ENCODE measurements at places on chromosomes 2 and 18.

- no peak for DNase-seq
These were observed 25.6 kb downstream of the GPR155 start for GRCh38 chr2:174461221-174461620.

DNA sequence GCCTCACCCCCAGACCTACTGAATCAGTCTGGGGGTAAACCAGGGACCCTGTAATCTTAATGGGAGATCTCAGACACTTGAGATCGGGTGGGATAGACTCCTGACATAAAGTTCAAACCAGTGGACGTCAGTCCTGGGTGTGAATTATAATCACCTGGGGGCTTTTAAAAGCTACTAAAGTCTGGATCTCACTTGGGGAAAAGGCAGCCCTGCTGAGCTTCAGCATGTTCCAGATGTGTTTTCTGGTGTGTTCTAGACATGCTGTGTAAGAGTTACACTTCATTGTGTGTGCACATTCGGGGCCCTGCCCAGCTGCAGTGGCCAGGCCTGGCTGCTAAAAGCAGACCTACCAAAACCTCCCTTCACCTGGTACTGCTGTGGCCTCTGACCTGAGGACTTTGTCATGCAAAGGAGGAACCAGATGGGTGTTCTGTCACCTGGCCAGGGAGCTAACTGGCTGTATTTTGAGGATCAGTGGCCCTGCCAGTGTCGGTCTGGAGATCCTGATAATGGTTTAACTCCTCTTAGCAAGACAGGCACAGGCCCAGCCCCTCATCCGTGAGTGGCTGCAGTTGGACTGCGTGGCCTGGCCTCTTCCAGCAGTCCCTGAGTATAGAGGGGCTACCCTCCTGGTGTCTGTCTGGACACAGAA, 10.6 kb downstream of the RRM2 start:
- DNase-seq, result no peak

GRCh38 chr2:59594671-59595222, 958.7 kb downstream of the BCL11A start:
- DNase-seq, result no peak

GRCh38 chr2:54803783-54804751, 80.6 kb downstream of the EML6 start:
- DNase-seq, result peak; percentile 30

GRCh38 chr2:38591152-38591551, 11.6 kb downstream of the HNRNPLL start:
- DNase-seq, result no peak

DNA sequence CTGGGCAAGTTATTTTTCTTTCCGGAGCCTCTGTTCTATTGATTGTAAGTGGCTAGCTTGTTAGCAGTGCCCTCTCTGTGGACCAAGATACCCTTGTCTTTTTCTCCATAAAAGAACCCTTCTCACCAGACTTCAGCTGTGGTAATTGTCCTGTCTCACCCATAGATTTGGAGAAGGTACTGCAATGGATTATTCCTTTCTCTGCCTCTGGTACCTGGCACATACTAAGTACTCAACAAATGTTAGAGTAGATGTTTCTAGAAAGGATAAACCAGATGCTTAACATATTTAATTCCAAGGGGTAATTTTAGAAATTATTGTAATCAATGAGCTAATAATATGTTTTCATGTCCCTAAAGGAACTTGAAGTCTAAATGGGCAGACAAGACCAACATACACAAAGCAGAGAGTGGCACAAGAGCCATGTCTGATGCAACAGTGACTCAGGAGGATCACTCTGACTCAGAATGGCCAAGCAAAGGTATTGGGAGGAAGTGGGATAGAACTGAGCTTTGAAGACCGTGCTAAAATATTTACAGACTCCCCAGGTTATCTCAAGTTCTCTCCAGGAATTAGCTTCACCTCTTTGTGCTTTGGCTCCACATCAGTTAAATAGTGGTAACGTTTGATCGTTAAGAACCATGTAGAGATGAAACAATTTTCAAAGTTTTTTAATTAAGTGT, 129.7 kb upstream of the OSR1 start:
- peak; percentile 82 for DNase-seq

DNA sequence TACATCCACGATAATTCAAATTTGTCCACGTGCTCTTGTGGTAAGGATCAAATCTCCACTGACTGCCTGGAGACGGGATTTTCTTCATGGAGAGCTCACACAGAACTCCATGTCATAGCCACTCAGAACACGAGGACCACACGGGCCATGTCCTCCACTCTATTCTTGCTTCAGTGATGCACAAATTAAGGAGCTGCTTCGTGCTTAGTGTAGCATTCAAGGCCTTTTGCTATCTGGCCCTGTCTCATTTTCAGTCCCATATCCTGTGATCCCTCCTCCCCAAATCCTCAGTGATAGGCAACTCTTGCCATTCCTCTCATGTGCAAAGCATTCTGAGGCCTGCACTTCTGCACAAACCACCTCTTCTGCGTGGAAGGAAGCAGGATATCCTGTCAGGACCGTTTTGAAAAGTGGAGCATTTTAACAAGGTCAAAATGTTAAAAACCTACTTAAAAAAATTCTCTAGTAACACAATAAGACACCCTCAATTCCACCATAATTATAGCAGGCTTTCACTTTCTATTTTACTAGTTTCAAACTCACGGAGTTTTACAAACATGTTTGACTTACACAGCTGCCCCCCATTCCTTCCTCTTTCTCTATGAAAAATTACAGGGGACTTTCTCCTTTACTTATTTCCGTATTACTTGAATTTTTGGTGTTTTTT, 35.2 kb downstream of the ST3GAL5 start:
- no peak for DNase-seq

DNA sequence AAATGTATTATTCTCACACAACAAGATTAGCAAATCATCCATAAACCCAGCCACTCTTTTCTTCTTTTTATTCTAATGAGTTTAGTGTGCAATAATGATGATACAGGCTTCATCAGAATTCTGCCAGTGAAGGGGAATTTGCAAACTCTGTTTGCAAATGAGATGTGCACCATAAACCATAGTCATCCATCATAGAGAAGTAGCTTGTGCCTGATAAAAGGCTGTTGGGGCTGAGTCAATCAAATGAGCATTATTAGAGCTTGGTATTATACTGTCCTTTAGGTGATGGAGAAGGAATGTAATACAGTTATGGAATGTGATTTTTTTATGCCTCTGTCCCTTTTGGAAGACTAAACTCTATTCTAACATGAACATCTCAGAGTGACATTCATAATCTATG, 101.8 kb downstream of the DCC start:
- DNase-seq, result no peak

DNA sequence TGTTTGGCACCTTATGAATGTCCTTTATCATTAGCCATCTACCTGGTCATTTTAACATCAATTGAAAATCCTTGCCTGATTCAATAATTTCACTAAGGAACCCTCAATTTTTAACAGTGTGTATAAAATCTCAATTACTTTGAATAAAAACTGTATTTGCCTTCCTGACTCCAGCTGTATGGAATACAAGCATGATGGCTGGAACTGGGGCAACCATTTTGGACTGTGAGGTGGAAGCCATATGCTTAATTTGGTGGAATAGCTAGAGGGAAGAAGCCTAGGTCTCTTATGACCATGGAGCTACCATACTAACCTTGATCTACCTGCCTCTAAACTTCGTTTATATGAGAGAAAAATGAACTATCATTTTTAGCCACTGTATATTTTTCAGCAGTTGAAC, 12.5 kb upstream of the RTN4 start:
- no peak for DNase-seq

GRCh38 chr2:203934041-203934492, 2.5 kb upstream of the ICOS start:
- DNase-seq, result no peak

DNA sequence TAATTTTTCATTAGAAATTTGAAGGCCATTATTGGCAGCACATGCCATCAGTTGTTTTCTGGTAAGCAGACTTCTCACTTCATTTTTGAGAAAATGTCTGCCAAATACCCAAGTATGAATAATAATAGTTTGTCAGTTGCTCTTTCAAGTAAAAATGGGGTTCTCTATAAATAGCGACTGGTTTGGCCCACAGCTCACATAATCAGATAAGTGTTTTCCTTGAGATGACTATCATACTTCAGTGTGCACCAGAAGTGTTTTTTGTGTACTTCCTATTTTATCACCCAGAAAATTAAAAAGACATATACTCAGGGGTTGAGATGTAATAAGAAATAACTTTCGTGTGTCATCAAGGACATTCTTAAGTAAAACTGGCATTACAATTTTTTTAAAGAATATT, 147.1 kb downstream of the PHLPP1 start:
- no peak for DNase-seq

GRCh38 chr2:172922306-172922705, 153.3 kb upstream of the MAP3K20 start:
- DNase-seq, result no peak

GRCh38 chr2:218079943-218080913, 11.2 kb downstream of the RUFY4 start:
- no peak for DNase-seq

DNA sequence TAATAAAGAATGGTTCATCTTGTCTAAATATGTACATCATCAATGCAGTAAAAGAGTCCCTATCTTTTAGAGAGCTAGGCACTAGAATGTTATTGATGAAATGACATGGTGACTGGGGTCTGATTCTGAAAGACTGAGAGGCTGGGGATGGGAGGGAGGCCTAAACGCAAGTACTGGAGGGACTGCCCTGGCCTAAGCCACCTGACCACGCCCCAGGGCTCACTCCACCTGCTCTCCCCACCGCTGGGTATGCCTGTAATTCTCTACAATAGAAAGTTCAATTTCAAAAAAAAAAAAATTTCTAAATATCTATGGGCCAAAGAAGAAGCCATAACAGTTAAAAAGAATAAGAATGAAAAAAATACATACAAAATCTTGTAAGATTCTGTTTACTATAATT, 194.0 kb downstream of the HDAC4 start:
- no peak for DNase-seq

GRCh38 chr2:25286025-25286400, 55.7 kb downstream of the DNMT3A start:
- no peak for DNase-seq

GRCh38 chr2:12236136-12236844, 480.4 kb upstream of the TRIB2 start:
- DNase-seq, result peak; percentile 57

- no peak for DNase-seq
These were observed 174.9 kb downstream of the EPHA4 start for GRCh38 chr2:221397187-221397586.

DNA sequence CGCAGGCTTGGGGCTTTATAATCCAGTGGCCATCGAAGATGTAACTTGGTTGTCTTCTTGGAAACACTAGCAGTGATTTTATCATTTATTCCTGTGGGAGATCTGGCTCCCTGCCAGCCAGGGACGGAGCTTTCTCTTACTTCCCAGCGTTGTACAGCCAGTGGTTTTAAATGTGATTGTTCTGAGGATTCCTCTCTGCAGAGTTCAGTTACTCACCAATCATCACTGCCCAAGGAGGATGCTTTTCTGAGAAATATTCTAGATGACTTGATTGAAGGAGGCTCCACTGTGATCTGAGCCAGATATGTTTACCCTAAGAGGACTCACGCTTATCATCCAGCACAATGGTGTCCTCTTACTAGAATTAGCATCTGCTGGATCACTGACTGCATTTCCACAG, 744.3 kb downstream of the RNF144A start:
- DNase-seq, result no peak

- no peak for DNase-seq
These were observed 136.0 kb upstream of the SIX2 start for GRCh38 chr2:45145073-45145899.

DNA sequence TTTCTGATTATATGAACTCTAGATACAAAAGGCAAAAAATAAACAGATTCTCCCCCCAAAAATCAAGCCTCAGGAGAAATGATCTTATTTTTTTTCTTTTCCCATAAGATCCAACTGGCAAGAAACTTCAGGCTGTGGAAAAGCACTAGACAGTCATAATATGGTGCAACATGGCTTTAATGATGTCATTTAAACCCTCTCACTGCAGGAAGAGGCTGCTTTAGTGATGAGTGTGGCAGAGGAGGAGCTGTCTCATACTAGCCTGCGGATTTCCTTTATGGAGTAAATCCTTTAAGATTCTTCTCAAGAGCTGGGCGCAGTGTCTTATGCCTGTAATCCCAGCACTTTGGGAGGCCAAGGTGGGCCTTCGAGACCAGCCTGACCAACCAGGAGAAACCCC, 83.3 kb upstream of the CD28 start:
- DNase-seq, result peak; percentile 96

- peak; percentile 85 for DNase-seq
These were observed 121.8 kb downstream of the MAIP1 start for GRCh38 chr2:200077210-200077650.

- DNase-seq, result no peak
These were observed at the start of gene IHH for GRCh38 chr2:219060821-219061791. Gene IHH, minus strand, starts transcription at chr2:219060921. Its CDS starts 454 bp downstream, at chr2:219060467.

DNA sequence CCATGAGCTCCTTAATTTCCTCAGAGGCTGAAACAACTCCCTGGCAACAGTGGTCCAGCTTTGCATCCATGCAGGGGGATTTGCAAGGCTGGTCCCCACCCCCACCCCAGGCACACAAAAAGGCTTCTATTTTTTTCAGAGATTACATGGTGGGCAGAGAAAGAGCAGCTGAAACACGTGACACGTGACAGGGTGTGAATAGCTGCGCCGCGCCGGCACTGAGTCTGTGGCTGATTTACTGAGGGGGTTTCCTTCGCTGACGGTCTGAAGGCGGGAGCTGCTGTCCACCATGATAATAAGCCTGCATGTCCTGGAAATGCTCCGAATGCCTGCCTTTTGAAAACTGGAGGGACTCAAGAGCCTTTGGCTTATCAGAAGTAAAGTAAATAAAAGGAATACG, 50.7 kb upstream of the APCDD1 start:
- DNase-seq, result no peak

DNA sequence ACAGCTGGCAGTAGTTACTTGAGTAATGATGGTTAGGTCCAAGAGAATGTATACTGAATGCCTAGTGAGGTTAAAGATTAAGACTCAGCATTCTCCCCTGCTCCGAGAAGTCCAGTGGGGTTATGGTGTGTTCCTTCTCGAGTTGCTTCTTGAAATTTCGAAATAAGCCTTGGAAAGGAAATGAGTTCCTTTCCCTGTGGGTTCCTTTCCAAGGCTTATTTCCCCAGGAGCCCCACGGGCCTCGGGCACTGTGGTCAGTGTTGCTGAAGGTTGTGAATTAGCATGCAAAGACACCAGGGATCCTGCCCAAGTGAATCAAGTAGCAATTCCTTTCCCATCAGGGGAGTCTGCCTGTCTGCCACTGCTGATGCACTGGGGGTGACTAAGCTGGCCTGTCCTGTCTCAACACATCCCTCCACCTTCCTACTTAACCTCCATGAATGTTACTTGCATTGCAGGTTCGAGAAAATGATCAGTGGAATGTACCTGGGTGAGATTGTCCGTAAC, 53.6 kb downstream of the HK2 start:
- peak; percentile 82 for DNase-seq

DNA sequence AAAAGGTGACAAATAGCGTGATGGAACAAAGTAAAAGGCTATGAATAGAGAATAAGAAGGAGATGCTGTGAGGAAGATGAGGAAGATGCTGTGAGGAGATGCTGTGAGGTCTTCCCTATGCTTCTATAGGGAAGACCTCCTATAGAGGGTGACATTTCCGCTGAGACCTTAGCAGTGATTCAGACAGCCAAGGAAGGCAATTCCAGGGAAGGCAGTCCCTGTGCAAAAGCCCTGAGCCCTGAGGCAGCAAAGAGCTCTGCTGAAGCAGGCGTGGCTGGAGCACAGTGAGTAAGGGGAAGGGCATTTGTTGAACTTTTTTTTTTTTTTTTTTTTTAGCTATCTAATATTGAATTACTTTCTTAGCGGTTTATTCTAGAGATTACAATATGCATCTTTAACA, 142.7 kb upstream of the FOSL2 start:
- DNase-seq, result peak; percentile 52

- no peak for DNase-seq
These were observed 35.7 kb downstream of the OSGEPL1 start for GRCh38 chr2:189726849-189727248.

Data from fibroblast of mammary gland (primary cell).